HT-29 (cell line): ENCODE measurements at places on chromosomes 5 and 9.

DNA sequence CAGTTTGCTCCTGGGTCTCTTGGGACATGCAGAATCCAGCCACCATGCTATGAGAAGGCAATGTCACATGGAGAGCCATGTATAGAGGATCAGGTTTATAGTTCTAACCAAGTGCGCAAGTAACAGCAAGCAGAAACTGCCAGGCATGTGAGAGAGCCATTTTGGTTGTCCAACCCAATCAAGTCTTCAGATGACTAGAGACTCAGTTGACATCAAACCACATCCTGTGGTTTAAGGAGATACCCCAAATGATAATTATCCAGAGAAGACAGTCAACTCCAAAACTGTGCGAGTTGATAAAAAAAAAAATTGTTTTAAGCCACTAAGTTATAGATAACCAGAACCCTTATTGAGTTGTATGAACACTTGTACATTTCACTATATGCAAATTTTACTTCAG, 40.2 kb downstream of the TMEM232 start:
- DNase-seq = no peak

- no peak for DNase-seq
Measured at GRCh38 chr9:87381746-87382145, 115.9 kb upstream of the DAPK1 start.

GRCh38 chr9:96108691-96109380, 193.1 kb downstream of the HSD17B3 start:
- no peak for DNase-seq

GRCh38 chr9:135919318-135919890, 12.1 kb upstream of the CAMSAP1 start:
- no peak for DNase-seq

- no peak for DNase-seq
Measured at GRCh38 chr5:91643797-91644196, 260.7 kb upstream of the ARRDC3 start.

GRCh38 chr9:89372230-89372816, 54.0 kb downstream of the SECISBP2 start:
- DNase-seq = peak; percentile 12

DNA sequence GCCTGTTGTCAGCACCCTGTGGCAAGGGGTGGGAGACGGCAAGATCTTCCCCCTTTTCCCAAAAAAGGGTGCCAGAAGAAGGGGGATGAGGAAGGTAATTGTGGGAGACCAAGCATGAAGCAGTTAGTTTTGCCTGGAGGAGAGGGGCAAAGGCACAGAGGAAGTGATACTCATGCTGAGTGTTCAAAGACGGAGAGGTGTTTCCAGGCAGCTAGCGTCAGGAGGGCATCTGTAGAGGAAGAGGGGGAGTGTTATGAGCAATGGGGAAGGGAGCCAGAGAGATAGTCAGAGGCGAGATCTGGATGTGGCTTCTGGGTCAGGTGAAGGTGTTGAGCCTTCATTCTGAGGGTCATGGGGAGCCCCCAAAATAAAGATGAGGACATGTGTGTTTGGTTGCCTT, 26.9 kb upstream of the ADAM19 start:
- DNase-seq = no peak

GRCh38 chr9:71721855-71722254, 46.5 kb downstream of the CEMIP2 start:
- DNase-seq = no peak

DNA sequence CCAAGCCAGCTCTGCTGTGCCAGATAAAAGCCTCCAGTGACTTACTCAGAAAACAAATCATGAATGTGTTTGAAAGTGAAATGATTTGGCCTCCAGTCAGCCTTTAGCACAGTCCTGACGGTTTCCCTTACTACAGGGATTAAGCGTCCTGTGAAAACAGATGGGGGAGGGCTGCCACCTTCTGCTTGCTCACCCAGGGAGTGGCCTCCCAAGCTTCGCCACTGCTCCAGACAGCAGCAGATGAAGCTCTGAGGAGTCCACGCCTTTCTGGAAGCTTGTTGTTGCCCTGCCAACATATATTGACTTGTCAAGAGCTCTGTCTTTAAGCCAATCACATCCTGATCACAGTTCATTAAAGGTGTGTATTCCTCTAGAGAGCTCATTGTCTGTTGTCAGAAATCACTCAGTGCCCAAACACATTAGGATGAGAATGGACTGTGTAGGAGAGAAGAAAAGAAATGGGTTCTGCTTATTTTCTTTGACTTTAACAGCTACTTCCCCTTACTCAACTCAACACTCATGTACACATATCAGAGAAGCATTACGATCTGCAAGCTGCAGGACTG, 4.9 kb upstream of the FYB1 start:
- DNase-seq = peak; percentile 47

DNA sequence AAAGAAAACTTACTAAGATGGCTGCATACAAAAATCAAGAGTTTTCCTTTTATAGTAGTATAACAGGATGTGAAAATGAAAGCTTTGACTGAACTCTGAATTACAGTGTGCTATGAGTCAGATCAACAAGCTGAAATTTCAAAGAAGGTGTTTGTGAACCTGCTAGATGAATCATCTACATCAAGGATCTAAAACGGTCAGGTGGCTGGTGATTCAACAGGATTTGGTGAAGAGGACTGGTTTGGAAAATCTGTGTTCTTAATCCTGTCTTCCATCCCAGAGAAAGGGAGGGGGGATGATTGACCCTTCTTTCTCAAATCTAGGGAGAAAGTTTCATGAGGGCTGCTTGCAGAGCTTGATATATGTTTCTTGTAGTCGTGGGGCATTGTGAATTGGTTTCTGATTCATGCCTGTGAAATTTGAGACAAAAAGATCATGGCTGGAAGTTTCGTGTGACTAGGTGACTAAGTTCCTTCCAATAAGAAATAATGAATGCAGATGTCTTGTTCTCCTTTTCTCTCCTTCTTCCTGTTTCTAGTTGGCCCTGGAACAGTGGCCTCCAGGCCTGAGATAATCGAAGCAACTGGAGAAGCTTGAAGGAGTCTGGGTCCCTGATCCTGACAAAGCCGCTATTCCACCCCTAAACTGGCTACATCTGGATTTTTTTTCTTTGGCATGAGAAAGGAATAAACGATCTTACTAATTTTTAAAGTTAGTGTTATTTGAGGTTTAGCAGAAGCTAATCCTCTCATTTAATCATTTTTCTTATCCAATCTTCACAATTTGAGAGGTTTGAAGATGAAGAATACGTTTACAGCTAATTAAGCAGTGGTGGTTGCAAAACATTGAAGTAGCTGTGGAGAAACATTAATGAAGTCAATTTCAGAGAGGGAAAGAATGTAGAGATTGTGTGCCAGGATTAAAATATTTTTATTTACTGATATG, 67.2 kb downstream of the MRPS30 start:
- peak; percentile 84 for DNase-seq

- no peak for DNase-seq
Measured at GRCh38 chr5:142726188-142726731, 40.4 kb upstream of the FGF1 start.

GRCh38 chr9:76372336-76372735, 21.9 kb downstream of the RFK start:
- no peak for DNase-seq

GRCh38 chr5:135026645-135027265, 7.3 kb downstream of the PITX1 start:
- DNase-seq = no peak

GRCh38 chr5:68011801-68012200, 203.8 kb upstream of the PIK3R1 start:
- DNase-seq = no peak

DNA sequence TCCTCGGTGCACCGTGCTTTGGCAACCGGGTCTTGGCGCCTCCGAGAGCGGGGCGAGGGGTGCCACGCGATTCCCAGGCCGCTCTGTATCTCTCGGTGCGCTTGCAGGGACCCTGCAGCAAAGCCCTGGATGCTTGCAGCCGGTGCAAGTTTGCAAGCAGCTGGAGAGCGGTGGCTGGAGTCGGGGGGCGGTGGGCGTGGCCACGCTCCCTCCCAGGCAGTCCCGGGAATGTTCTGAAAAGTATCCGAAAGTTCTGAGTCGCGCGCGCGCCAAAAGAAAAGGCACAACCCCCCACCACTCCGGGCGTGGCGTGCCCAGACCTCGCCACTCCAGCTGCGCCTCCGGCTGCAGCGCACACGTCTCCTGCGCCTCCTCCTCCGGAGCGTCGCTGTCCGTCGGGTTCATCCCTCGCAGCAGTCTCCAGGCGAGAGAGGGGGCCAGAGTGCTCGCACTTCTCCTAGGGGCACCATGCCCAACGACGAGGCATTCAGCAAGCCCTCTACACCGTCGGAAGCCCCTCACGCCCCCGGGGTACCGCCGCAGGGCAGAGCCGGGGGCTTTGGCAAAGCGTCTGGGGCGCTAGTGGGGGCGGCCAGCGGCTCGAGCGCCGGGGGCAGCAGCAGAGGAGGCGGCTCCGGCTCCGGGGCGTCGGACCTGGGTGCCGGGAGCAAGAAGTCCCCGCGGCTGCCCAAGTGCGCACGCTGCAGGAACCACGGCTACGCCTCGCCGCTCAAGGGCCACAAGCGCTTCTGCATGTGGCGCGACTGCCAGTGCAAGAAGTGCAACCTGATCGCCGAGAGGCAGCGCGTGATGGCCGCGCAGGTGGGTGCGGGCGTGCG, at the start of gene DMRT1:
Gene DMRT1, plus strand, starts transcription at position 327 of the 839 bp plus-strand sequence. Its CDS starts 142 bp downstream, at position 469.
- DNase-seq = no peak

DNA sequence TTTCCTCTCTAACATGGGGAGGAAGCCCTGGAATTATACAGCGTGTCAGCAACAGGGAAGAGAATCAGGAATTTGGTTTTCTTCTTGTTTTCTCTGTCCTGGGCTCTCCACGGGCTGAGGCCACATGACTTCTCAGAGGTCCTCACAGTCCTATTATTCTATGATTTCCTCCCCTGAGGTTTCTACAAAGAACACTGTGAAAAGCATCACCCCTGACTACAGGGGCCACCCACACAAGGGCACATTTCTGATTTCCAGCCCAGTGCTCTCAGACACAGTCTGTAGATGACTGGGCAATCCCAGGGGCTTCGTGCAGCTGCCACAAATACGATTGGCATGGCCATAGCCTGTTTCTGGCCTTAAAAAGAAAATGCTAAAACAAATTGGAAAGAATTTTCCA, 284.9 kb downstream of the CEMIP2 start:
- no peak for DNase-seq

DNA sequence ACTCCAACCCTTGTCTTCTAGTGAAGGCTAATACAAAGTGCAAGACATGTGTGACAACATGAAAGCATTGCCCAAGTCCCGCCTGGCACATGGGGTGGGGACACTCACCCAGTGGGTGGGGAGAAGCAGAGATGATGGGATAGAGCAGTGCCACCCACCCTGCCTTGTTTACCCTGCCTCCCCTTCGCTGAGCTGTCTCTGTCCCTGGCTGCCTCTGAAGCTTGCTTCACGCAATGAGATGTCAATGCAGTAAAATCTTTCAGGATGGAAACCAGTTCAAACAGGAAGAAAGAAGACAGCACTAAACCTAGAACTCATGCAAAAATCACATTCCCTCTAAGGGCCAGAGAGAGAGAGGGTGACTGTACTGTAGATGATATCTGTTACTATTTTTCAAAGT, 148.0 kb downstream of the INSYN2B start:
- DNase-seq = no peak

DNA sequence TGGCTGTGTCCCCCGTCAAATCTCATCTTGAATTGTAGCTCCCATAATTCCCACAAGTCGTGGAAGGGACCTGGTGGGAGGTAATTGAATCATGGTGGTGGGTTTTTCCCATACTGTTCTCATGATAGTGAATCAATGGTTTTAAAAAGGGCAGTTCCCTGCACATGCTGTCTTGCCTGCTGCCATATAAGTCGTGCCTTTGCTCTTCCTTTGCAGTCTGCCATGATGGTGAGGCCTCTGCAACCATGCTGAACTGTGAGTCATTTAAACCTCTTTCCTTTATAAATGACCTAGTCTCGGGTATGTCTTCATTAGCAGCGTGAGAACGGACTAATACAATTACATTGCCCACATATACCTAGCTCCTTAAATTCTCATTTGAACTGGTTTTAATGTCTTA, 353.0 kb upstream of the KLF4 start:
- DNase-seq = no peak
